ENCODE measurements at places on chromosomes 3 and 15. TPM values are rescaled to one million over a fixed set of nuclear protein-coding genes. Genes with fewer than 3 reads are reported as not detected.

Gene CPEB1
- not detected for total RNA-seq

Gene ANKRD34C
- not detected for total RNA-seq

Gene CISH
- 0.38 TPM for total RNA-seq

Gene TGM4
- 0.13 TPM for total RNA-seq

Gene CAMP
- total RNA-seq, result not detected

Gene SEMA3F
- total RNA-seq, result 29.8 TPM

Gene MITF
- total RNA-seq, result 5.7 TPM

Gene IL20RB
- total RNA-seq, result 0.51 TPM

Gene C3orf20
- total RNA-seq, result not detected

Gene CLDN16
- total RNA-seq, result not detected

Gene WDR48
- total RNA-seq, result 31.5 TPM

Gene CNTN4
- not detected for total RNA-seq

Gene ASB14
- not detected for total RNA-seq

Gene PLAAT1
- total RNA-seq, result 0.89 TPM

Gene PLSCR4
- total RNA-seq, result 569 TPM

Gene PCNP
- 57.0 TPM for total RNA-seq

Gene RAB6B
- 0.39 TPM for total RNA-seq

Gene TIGIT
- total RNA-seq, result not detected

Gene PRSS50
- total RNA-seq, result not detected

Gene SLC35A5
- total RNA-seq, result 25.7 TPM

Measured in dermis microvascular lymphatic vessel endothelial cell (primary cell).